ENCODE measurements at places on chromosomes 4 and X.
A peak's percentile ranks its signal among the peaks of the same experiment; 100 is the strongest.

- DNase-seq: no peak
These were observed 33.9 kb downstream of the TRPC5 start for GRCh38 chrX:112048707-112049106.

GRCh38 chr4:123343400-123344041 lies 53.1 kb upstream of the SPRY1 start:
- DNase-seq: no peak

DNA sequence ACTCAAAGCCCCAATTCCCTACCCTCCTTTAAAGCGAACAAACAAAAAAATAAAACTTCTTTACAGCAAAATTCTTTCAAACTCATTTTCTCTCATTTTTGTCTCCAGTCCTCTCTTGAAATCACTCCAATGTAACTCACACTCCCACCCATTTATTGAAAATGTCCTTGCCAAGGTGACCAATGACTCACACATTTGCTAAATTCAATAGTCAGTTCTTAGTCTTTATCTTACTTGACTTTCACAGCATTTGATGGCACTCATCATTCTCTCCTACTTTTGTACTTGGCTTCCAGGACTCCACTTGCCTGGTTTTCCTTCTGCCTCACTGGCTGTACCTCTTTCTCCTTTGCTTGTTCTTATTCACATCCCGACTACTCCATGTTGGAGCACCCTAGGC lies 19.9 kb downstream of the CC2D2A start:
- DNase-seq: no peak

DNA sequence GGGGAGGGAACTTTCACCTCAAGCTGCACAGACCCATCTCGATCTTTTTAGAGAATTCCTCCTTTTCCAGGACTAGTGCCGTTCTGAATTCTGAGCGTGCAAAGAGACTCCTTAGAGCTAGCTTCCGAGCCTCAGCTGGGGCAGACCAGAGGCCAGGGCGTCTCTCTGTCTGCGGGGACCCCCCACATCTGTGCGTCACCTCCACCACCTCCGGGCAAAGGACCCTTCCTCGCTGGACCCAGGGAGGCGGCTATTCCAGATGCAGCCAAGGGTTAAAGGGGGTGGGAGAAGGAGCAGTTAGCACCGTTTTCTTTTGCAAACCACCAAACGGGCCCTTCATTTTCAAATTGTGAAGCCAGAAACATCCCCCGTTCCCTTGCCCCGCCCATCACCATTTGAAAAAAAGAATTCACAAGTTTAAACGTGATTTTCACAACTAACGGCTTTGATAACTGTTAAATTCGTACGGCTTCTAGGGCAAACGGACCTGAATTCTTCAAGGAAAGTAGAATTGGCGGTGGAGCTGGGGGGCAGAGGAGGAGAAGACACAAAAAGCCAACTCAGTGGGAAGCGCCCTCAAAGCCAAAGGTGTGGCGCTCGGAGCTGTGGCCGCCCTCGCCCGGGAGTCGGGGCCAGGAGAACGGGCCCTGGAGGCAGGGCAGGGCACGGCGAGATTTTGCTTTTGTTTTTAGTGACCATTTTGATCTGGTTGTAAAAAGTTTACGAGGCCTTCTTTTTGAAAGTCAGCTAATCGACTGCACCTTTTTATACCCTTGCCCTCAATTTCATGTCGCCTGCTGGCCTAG lies 3.3 kb upstream of the PDGFRA start:
- DNase-seq: peak; percentile 38

DNA sequence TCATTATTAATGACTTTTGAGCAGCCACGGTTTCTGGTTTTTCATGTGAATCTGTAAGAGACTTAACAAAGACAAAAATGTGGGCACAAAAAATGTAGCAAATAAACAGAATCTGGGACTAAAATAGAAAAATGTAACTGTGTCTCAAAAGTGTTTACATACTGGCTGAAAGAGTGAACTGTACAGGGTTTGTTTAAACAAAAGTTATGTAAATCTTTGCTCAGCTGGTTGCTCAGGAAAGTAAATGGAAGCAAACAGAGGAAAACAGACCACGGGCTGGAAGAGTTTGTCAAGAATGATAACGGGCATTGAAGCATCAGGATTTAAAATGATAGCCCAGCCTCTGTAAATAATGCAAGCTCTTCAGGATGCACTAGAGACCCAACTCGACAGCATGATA lies 921.8 kb upstream of the FTHL17 start:
- no peak for DNase-seq

DNA sequence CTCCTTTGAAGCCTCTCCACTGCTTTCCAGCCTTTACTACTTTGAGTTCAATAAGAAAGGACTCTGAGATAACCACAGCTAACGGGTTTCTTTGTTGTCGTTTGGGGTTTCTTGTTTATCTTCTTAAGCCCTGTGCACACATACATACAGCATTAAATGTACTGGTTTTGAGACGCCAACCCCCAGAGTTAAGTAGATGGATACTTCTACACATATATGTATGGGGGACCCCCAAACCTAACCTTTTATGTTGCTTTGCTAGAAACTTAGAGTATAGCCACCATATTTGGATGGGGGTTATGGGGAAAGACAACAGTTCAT lies 697 bp downstream of the CEP135 start:
- peak; percentile 4 for DNase-seq

DNA sequence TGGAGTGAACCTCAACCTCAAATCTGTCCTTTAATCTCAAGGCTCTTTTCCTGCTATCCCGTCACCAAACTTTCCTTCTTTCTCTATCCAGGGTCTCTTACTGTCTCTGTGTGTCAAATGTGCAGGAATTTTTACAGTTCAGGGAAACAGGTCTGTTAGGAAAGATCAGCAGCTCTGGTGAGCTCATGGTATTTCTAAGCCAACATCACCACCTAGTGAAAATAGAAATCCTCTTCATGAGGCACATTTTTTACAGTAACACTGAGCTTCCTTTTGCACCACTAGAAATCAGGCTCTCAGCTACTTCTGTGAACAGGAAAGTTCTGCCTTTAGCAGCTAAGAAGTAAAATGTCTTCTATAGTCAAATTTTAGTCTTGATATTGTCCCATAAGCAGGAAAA lies 39.6 kb downstream of the NUDT11 start:
- peak; percentile 2 for DNase-seq

GRCh38 chr4:164027805-164028204 lies 533.3 kb downstream of the TMA16 start:
- DNase-seq: no peak

DNA sequence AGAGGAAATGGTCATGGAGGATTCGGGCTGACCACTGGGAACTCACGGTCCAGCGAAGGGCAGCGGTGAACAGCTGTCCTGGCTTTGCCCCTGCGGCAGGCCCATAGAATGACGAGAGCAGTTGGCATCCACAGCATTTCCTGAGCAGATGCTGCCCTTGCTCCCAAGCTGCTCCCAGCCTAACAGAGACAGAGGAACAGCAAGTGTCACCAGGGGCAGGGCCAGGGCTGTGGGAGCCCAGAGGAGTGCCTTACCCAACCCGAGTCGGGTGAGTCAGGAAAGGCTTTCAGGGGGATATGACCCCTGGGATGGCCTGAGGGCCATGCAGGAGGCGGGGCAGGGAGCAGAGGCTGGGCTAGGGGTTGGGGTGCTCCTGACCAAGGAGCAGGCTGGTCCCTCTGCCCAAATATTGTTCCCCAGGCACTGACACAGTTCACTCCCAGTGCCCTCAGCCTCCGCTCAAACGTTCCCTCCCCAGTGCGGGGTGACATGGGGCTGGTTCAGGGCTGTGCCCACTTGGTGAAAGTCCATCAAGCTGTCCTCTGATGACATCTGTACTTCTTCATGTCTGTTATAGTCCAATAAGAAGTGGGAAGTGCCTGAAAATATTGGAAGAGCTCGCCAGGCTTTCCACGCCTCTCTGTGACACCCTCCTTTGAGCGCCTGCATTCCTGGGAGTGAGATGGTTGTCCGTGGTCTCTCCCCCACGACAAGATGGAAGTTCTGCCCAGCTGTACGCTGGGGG lies 64.7 kb upstream of the GPR78 start:
- peak; percentile 63 for DNase-seq

DNA sequence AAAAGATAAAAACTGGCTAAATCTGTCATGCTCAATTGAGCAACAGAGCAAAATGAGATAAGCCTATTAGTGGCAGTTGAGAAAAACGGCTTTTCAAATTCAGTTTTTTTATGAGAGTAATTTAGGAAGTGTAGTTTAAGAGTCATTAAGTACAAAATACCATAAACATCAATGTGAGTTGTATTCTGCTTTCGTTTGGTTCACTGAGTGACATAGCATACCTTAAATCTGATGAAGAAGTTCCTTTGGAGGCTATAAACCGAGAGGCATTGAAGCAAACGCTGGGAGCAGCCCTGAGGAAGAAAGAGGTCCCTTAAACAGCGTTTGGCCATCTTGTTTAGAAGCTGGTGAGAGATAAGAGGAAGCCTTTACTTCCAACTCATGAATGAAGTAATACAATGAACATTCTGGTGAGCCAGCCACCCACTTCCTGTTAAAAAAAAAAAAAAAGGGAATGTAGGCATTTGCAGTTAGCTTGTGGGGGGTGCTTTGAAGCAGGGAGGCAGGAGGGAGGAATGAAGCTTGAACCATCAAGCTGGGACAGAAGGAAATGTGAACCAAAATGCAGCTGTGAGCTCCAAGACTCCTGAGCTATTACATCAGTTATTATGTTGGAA lies 132.3 kb downstream of the ZNF330 start:
- peak; percentile 93 for DNase-seq

GRCh38 chr4:1556541-1557220 lies 127.4 kb downstream of the FAM53A start:
- DNase-seq: no peak

- DNase-seq: no peak
These were observed 39.5 kb downstream of the CD40LG start for GRCh38 chrX:136687457-136687856.

- DNase-seq: peak; percentile 27
These were observed 14.3 kb downstream of the JCHAIN start for GRCh38 chr4:70651864-70652506.

DNA sequence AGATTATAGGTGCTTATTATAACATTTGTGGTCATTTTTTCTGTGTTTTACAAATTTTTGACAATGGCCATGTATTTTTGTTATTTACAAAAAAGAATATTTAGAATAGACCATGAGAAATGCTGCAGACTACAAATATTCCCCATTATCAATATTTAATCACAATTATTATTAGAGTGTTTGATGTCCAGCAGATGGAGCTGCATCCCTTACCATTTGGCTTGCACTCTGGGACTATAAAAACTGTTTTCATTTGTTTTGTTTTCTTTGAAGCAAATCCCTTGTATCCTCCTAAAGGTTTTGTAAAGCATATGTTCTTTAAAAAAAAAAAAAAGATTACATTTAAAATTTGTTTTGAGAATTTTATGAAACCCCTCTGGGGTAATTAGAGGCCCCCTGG lies 85.6 kb upstream of the CXorf66 start:
- DNase-seq: peak; percentile 0

GRCh38 chrX:9816084-9816700 lies 30.0 kb downstream of the SHROOM2 start:
- peak; percentile 50 for DNase-seq

GRCh38 chr4:170307182-170307581 lies 217.4 kb upstream of the AADAT start:
- no peak for DNase-seq

Data from fibroblast of skin of scalp (primary cell).